ENCODE measurements at places on chromosomes 7 and 10. TPM values are rescaled to one million over a fixed set of nuclear protein-coding genes. Genes with fewer than 3 reads are reported as not detected.

The ANAPC16 gene
- total RNA-seq, result 59.8 TPM

The DDIT4 gene
- 133 TPM for total RNA-seq

The FANK1 gene
- total RNA-seq, result 1.4 TPM

The CYP3A5 gene
- total RNA-seq, result not detected

The SP8 gene
- total RNA-seq, result not detected

The AGR2 gene
- total RNA-seq, result not detected

The ASB10 gene
- total RNA-seq, result not detected

The TRIM73 gene
- total RNA-seq, result 0.67 TPM

The GDF2 gene
- total RNA-seq, result not detected

The CYP2C8 gene
- not detected for total RNA-seq

The ABCB1 gene
- 5.1 TPM for total RNA-seq

The SVOPL gene
- total RNA-seq, result not detected

The HMX3 gene
- not detected for total RNA-seq

The BMPER gene
- total RNA-seq, result 0.46 TPM

The ADRA2A gene
- total RNA-seq, result 0.49 TPM

The OLAH gene
- 0.14 TPM for total RNA-seq

The MLXIPL gene
- total RNA-seq, result not detected

The HPSE2 gene
- total RNA-seq, result not detected

The KCND2 gene
- not detected for total RNA-seq

The PNLIP gene
- not detected for total RNA-seq
